ENCODE measurements at places on chromosomes 1 and 21.
A peak's percentile ranks its signal among the peaks of the same experiment; 100 is the strongest.

GRCh38 chr1:36966242-36966641 lies 68.1 kb downstream of the GRIK3 start:
- peak; percentile 78 for DNase-seq

- DNase-seq, result peak; percentile 33
These were observed at the start of gene NMNAT2 for GRCh38 chr1:183417772-183418491. NMNAT2 (minus strand) TSS chr1:183418380; CDS start chr1:183418267, 113 bp downstream.

DNA sequence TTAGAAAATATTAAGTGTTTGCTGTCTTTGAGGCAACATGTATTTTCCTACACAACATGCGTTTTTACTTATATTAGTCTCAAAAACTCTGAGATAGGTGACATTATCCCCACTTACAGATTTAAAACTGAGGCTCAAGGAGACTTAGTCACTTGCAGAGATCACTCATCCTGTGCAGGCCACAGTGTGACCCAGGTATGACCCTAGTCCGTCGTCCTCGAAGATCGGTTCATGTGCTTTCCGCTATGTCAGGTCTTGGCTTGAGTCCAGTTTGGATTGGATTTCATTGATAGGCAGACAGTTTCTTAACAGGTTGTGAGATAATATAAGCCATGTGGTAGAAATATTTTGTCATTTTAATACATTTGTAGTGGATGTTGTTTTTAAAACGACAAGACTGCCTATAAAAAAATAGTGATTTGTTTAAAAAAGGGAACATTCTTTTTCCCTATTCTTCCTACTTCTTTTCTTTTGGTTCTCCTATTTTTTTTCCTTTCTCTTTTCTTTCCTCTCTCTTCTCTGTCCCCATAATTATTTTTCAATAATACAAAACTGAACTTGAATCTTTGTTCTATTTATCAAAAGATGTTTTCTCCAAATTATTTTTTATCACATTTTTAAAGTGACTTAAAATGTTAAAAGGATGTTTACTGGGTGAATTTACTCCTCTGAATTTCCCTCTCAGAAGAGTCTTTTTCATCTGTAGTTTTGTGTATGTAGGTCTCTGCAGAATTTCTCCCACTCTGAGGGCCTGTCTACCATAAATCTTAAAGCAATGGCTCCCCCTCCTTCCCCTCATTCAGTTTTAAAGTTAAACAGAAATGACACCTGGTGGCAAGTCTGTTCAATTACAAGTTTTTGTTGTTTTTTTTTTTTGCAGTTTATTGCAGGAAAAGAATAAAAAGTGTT lies 81.8 kb downstream of the PHTF1 start:
- peak; percentile 89 for DNase-seq

- DNase-seq, result no peak
These were observed 60.6 kb downstream of the NAV1 start for GRCh38 chr1:201599548-201599947.

- no peak for DNase-seq
These were observed 31.6 kb downstream of the ZBTB8OS start for GRCh38 chr1:32618673-32619221.

DNA sequence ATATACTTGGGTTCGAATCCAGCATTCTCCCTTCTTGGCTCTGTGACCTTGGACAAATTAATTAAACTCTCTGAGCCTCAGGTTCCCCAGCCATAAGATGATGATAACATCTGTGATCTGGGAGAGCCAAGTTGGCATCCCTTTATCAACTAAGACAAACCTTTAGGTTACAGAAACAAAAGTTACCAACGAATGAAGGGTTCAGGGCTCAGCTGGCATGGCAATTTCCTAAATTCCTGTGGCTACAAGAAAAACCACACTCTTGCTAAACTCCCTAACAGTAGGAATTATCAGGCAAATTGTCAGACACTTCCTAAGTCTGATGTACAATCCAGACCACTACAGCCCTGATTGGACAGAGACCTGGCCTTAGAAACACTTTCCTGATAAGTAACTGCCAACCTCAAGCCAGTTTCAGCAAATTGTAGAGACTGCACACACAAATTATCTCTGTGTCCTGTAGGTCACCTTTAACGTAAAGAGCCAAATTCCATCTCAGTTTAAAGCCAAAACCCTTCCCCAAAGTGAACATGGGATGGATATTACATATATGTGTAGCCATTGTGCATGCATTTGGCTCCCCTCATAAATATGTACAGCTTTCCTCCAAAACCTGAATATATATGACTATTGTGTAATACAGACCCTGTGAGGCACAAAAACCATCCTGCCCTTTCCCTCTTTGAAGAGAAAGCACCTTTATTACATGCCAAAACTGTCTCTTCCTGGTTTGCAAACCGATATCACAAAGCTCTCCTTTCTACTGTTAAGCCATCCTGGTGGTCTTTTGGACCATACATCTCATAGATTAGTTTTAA lies 39.5 kb upstream of the EDARADD start:
- no peak for DNase-seq

DNA sequence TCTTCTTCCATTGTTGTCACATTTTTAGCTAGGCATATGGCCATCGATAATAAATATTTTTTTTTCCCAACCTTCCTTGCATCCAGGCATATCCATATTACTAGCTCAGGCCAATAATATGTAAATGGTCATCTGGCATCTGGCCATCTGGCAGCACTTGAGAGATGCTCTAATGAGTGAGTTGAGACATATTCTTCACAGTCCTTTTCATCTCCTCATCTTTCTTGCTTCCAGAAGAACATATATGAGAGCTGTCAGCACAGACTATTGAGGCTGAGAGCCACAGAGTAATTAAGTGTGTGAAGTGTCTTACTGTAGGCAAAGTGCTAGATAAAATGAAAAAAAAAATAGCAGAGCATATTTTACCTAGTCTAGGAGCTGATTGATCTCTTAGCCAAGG lies 628.4 kb upstream of the TMPRSS15 start:
- DNase-seq, result no peak

DNA sequence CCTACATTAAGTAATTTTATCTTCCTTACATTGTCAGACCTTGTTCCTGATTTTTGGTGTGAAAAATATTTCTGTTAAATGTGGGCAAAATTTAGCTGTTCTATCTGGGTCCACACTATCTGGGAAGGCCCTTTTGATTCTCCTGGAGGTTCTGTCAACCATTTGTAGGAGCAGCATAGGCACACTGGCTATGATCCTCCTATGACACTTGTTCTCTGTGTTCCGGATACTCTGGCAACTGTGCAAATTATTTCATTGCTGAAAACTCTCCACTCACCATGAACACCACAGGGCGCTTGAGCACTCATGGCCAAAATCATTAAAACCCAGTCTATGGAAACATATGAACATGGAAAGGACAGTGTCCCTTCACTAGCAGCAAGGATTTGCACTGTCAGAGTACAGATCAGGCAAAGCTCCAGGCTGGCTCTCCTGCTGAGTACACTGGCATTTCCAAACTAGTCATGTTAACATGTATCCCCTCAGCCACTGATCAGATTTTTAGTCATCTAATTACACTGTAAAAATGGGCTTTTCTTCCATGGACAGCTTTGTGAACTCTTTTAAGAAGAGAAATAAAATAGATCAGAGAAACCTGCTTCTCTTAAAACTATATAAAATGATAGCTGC lies 43.9 kb upstream of the SGIP1 start:
- DNase-seq, result no peak

DNA sequence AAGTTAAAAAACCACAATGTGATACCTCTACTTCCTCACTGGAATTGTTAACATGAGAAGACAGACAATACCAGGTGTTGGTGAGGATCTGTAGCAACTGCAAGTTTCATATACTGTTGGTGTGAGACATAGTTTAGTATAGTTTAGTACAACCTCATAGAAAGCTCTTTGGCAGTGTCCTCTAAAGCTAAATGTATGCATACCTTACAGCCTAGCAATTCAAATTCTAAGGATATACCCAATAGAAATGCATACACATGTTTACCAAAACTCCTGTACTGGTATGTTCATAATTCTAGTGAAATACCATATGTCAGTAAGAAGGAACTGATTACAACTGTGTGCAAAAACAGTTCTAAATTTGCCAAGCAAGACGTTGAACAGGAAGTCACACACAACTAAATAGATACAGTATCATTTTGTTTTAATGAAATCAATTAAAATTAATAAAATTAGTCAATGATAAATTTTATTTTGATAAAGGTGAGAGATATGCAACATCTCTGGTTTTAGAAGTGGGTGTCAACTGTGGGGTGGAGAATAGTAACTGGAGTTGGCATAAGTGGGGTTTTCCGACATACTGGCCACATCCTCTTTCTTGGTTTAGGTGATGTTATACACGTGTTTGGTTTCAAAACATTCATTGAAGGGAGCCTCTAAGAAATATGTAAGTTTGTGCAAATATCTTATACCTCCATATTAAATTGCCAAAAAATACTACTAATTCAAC lies 450.7 kb downstream of the PTPRC start:
- DNase-seq, result no peak

GRCh38 chr1:203765029-203765837 lies at the start of gene LAX1:
LAX1 (plus strand) TSS chr1:203765183; CDS start chr1:203765566, 383 bp downstream.
- DNase-seq, result no peak

DNA sequence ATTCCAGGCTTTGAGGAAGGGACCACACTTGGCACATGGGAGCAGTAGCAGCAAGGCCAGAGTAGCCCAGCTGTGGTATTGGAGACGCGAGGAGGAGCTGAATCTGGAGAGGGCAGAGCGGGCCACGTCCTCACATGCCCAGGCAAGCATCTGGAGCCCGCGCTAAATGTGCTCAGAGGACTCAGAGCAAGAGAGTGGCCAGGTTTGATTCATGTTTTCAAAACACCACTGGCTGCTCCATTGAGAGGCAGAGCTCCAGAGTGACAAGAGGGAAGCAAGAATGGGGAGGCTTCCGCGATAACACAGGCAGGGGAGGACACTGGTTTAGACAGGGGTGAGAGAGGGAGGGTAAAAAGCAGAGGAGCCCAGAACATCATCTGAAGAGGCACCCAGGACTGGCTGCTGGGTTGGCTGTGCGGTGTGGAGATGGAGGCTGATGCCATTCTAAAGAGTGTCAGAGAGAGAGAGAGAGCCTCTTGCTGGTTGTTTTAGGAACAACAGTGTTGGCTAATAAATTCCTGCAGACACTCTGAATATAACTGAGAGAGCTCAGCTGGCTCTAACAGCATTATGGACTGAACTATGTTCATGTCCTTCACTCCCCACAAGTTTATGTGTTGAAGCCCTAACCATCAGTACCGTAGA lies 32.3 kb downstream of the RCAN1 start:
- no peak for DNase-seq

- no peak for DNase-seq
These were observed 1.3 kb downstream of the ARL8A start for GRCh38 chr1:202143011-202143767.

DNA sequence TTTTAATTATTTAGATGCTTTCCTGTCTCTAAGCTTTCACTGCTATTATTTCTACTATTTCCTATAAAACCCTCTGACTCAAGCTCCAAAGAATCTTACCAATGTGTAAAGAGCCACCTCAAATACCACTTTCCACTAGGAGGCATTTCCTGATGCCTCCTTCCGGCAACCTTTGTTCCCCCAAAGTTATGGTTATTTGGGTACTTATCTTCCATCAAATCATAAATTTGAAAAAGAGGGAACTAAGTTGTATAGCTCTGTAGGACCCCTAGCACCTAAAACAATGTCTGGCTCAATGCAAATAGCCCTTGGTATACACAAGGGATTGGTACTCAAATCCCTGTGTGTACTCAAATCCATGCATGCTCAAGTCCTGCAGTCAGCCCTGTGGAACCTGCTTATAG lies 79.6 kb downstream of the NME7 start:
- no peak for DNase-seq

DNA sequence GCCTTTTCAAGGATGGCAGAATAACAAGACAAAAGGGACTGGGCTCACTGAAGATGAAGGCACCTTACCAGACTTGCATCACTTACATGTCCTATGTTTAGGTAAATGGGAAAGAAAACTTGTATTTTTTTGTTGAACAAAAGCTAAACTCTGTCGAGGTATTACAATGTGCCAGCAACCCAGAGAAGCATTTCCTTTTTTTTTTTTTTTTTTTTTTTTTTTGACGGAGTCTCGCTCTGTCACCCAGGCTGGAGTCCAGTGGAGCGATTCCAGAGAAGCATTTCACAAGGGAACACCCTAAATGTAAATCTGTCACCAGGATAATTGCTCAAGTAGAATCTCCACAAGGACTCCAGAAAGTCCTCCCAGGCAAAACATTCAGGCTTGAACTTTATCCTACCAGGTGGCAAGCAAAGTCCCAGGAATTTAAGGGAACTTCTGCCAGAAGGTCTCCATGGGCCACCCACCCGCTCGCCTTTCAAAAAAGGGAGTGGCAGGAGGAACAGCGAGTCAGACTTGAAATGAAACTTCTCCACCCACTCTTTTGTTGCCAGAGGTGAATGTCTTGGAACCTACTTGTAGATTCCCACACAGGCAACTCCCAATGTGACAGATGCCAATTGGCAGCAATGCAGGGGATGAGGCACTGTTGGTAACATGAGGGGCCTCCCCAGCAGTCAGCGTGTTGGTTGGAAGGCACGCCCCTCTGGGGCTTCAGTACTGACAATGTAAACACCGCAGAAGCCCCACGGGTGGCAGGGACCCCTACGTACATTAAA lies 125.0 kb downstream of the TIAM1 start:
- DNase-seq, result no peak

- peak; percentile 24 for DNase-seq
These were observed 4.7 kb downstream of the C1orf174 start for GRCh38 chr1:3895279-3895950.

DNA sequence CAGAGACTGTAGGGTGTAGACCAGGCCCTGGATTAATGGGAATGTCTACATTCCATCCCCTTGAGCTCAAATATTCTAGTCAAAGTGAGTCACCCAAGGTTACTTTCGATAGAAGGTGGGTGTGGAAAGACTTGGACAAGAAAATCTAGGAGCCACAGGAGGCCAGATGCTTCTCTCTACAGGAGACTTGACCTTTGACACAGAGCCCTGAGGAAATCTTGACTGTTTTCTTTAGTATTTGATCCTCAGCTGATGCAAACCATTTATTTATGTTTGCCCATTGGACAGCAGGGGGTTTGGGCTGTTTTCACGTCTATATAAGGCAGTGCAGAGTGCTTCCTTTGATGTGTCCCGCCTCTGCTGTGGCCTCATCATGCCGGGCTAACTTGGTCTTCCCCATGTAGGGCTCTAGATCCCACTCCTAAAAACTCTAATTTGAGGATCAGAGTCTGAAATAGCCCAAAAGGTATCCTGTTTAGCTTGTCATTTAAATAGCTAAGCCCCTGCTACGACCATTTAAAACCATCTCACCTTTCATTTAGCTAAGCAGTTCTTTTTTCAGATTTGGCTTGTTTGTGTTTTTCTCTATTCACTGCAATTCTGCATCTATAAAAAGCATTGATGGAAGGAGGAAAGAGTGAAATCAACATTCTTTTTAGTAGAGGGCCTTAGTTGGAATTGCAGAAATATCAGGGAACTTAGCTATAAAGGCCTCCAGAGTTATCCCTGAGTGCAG lies 15.5 kb upstream of the MAP3K7CL start:
- DNase-seq, result no peak

- no peak for DNase-seq
These were observed 308.8 kb downstream of the BRINP3 start for GRCh38 chr1:190168893-190169280.

DNA sequence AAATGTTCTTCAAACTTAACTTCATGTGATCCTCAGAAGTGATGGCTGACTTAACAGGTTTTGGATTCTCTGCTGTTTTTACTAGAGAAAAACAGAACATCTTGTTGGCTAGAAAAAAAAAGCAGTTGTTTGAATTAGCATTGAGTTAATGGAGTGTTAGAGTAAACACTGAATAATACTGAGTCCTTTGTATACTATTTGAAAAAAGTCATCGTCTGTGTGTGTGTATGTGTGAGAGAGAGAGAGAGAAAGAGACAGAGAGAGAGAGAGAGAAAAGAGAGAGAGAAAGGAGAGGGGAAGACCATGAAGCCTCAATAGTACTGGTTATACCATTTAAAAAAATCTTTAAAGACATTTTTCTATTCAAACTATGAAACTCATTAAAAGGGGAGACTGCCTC lies 10.4 kb downstream of the ZNF697 start:
- no peak for DNase-seq
